ENCODE measurements at places on chromosomes 7 and 10.
A peak's percentile ranks its signal among the peaks of the same experiment; 100 is the strongest.

DNA sequence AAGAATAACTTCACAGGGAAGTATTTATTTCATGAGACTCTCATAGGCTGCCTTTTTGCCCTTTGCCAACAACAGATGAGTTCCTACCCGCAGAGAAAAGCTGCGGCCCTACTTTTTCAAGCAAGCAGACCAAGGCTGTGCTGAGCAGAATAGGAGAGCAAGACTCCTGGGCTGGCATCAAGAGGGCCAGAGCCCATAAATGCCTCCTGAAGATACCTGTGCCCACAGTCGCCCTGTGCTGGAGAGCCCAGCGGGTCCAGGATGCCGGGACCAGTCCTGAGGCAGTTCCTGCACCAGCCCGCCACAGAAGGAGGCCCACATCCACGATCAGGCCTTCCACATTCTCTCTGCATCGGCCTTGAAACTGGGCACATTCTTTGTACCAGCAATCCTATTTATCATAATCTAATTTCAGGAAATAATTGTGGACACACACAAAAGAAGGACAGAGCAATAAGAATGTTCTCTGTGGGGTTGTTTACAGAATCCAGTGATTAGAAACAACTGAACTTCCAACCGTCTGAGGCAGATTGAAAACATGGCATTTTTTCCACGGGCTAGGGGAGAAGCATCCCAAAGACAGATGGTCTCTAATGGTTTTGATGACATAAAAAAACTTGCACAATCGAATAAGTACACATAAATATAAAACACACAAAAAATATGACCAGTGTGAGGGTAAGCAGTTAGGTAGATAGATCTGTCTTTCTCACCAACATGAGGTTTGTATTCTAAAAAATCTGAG lies 95.6 kb downstream of the CPXM2 start:
- no peak for DNase-seq

DNA sequence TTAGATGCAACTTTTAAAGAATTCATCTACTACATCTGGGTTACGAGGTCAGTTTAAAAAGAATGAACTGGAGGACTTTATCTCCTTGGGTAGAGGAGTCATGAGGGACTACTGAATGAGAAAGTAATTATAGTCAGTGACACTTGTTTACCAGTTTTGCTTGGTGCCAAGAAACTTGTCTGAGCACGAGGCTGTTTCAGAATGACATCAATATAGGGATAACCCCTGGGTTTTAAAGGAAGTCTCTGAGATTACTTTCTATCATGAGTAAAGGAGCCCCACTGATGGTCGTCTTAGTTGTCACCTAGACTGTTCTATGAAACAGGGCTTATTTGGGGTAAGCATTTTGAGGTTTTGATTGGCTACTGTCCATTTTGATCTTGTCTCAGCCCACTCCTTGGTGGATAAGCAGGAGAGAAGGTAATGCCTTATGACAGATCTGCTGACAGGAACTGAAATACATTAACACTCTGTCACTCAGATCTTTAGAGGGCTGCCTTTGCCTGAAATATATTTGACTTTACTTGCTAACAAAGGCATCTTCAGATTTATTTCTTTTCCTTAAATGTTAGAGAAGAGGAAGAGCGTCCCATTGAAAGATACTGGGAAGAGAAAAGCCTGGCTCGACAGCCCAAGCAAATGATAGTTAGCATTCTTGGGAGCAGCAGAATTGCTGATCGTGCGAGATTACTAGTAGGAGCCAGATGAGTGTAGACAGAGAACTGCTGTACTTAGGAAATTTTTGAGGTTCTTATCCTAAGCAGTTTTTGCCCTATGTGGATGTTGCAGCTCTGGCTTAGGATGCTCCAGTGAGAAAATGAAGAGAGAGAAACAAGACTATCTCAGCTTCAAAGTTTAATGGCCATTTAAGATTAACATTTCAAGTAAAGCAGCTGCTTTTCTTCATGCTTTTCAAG lies 299.2 kb upstream of the LRGUK start:
- DNase-seq = no peak

DNA sequence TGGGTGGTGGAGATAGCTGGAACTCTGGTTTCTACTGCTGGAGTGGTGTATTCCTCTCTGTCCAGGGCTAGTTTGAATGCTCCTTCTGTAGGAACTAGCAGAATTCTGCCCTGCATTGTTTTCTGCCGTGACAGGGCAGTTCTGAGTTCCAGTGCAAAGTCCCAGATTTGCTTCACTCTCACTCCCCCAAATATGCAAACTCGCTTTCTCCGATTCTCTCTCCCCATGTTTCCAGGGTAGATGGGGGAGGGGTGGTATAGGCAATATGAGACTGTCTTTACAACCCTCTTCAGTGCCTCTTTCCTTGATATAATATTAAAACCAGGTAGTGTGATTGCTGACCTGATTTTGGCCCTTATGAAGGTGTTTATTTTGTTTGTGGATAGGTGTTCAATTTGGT lies 693.3 kb upstream of the GRM3 start:
- no peak for DNase-seq

DNA sequence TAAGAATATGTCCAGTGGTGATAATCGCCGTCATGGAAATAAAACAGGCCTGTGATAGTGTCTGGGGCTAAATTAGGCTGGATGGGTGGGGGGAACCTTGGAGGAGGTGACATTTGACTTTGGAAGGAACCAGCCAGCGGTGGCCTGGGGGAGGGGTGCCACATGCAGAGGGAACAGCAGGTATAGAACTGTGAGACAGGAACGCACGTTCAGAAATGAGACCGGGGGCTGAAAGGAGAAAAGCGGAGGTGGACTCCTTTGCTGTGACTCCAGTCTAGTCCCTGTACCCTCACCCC lies 2.6 kb upstream of the CYP26A1 start:
- no peak for DNase-seq

- DNase-seq = no peak
Observed at GRCh38 chr10:112945811-112946210, 4.2 kb upstream of the TCF7L2 start.

DNA sequence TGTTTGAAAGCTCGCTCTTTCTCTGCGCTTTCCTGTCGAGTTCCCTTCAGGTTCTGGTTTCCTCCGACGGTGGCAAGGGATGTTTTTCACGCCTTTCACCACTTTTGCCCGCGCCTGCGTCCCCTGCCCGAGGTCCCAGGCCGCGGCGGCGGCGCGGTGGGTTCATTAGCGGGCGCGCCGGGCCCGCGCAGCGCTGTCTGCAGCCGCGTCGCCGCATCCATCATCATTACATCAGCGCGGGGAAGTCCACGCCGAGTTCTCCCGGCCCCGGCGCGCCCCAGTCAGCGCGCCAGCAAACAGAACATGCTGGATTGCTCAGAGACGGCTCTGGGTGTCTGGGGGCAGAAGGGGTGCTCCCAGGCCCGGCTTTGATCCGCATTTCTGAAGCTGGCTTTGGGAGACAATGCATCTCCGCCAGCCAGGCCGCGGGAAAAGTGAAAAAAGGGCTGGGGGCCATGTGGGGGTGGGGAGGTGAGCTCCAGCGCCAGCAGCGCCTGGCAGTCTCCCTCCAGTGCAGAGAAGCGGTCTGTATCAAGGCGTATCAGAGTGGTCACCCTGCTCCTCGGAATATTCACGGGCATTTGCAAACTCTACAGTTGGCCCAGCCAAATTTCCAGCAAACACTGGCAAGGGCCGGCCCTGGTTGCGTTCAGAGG lies 8.9 kb downstream of the GLI3 start:
- no peak for DNase-seq

DNA sequence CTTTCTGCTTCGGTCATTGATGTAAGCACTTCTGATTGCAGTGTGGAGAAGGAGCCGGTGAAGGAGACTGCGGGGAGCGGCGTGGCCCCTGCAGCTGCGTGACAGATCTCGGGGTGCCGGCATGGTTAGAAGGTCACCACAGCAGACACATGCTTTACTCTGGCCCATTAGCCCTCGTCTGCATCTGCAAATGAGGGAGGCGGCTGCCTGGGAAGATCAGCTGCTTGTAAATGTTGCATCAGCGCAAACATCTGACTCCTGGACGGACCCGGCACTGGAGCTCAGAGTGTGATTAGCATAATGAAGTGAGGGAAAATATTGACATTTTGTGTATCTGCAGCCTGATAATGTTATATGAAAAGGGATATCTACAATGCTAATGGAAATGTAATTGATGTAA lies 30.5 kb upstream of the MNX1 start:
- no peak for DNase-seq

DNA sequence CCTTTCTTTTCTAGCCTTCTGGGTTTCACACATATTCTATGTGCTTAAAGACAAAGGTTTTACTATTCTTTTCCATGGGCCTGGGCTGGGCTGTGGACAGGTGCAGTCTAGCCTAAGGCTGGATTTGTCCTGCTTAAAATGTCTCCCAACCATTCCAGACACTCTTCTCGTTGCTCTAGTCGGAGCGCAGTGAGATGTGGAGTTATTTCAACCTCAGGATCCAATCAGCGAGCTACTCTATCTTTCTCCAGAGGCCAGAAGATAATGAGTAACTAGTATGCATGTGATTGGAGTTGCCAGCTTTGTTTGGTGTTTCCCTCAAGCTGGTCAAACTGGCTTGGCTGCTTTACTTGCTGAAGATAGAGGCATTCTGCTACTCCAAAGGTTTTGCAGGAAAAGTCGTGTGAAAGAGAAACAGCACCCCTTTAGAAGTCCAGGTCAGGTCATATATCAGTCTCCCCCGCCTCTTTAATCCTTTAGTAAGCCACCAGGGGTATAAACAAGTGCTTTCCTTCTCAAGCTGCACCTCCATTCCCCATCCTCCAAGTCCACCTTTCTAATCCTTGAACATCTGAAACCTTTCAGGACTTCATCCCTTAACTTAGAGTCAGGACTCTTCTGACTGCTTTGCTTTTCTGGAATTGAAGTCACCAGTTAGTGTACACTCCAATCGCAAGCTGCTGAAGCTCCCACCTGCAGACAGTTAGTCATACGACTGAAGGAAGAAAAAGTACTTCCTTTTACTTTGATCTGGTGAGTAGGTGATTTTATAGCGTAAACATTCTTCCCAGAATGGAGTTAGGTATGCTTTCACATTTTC lies 78.8 kb downstream of the DNMBP start:
- DNase-seq = no peak

- no peak for DNase-seq
Observed at GRCh38 chr7:1058821-1059199, 14.5 kb downstream of the GPR146 start.

DNA sequence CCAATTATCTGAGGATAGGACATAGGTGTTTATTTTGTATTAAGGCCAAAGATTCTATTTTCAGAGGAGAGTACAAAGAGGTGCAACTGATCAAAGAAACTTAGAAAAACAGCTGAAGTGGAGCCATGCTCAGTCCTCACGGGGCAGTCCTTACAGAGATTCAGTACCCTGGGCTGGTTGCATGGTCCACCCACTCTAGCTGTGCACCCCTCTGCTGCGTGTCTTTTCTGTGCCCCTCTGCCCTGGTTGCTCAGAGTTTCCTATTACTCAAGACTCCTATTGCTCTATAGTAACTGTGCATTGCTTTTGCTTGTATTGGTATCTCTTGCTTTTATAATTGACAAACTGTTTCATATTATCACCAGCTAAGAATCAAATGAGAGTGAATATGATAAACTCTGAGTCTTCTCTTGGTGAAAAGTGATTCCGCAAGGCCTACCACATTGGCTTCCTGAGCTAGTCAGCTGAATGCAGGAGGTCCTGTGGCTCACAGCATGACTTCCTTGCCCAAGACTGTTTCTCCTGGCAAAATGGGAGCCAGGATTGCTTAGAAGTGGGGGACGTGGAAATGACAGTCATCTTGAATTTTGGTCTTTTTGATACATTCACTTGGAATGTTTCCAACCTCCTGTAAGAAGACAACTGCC lies 137.0 kb downstream of the GLCCI1 start:
- no peak for DNase-seq

- DNase-seq = no peak
Observed at GRCh38 chr10:113019096-113019495, 69.0 kb downstream of the TCF7L2 start.

GRCh38 chr7:37040330-37040729 lies 316.0 kb upstream of the AOAH start:
- DNase-seq = no peak

DNA sequence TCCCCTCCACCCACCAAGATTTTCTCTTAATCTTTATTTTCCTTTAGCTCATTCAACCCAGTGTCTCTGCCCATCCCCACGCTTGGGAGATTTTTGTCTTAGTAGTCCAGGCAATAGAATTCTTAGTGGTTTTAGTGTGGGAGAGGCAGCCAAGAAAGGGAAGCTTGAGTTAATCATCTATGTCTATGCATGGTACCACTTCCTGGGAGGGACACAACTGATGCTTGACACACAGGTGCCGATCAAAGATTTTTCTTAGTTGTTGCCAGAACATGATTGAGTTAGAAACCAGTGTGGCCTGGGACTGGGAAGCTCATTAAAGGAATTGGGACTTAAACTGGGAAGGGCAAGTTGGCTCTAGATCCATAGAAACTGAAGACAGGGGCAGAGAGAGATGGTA lies 3.1 kb downstream of the STRA8 start:
- DNase-seq = no peak

DNA sequence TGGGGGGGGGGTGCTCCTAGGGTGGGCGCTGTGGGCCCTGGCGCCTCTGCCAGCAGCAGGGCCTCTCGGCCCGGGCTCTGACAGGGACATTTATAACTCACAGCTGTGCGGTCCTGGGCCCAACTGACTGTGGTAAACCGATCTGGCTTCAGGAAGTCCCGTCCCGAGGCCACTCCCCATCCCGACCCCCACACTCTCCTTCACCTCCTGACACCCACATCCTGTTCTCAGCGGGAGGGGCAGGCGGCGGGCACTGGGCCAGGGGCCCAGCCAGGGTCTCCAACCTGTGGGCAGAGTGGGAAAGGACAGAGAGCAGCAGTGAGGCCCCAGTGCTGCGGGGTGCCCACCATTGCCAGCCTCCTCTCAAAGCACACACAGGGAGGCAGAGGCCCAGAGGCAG lies 69.1 kb downstream of the ZMIZ1 start:
- peak; percentile 50 for DNase-seq

DNA sequence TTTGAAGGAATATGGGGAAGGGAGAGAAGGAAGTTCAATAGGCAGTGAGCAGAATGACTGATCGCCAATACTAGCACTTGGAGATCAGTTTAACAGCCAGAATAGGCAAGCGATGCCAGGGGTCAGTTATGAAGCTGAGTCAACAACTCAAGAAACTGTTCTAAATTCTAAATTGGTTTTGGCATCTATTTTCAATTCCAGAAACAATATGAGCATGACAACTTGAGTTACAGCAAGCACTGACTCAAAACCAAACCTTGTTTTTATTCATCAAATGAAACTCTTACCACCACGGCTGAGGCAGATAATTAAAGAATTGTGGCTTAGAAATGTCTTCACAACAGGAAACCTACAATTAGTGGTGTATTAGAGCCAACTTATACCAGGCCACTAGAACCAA lies 180.5 kb upstream of the ASAH2 start:
- DNase-seq = no peak

DNA sequence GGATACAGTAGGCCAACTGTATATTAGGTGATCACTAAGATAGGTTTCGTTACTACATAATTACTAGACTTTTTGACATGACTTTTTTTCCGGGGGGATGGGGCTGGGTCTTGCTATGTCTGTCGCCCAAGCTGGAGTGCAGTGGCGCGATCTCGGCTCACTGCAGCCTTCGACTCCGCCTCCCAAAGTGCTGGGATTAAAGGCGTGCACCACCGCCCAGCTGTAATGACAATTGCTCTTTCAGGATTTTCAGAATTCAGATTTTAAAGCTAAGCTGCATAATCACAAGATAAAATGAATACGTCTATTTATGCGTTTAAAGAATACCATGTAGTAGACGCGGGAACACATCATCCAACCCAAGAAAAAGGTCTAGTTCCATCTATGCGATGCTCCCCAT lies 982 bp downstream of the IDI1 start:
- DNase-seq = no peak

GRCh38 chr10:6347391-6347951 lies 144.7 kb downstream of the PFKFB3 start:
- peak; percentile 28 for DNase-seq

- no peak for DNase-seq
Observed at GRCh38 chr10:1499359-1499957, 237.9 kb downstream of the ADARB2 start.

Measured in activated T-helper 2 cell treated with anti-CD3 and anti-CD28 coated beads, Interferon-gamma antibody, Interleukin-2, Interleukin-4, amounts not matched to agents 10 μg/mL and 5 μg/mL and 100 μg/mL, durations not matched to agents 14 hours and 24 hours and 36 hours (primary cell).